ENCODE measurements at places on chromosomes 11 and 22.

GRCh38 chr22:32100711-32101110 lies 57.6 kb downstream of the SLC5A1 start:
- DNase-seq = no peak

DNA sequence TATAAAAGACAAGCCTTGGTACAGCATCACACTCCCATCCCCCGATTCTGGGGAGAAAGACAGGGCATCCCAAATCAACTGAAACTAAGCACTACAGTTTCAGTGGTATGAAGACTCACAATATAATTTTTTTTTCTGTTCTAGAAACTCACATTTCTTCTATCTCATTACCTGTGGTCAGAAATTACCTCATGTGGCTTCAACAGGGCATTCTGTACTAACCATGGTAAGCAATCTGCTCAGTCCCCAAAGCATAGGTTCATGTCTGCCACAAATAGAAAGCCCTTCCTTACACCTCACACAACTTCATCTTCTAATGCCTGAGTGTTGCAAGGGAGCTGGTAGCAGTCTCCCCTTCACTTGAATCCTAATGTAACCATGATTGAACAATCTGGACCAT lies 147.4 kb upstream of the POU2AF2 start:
- DNase-seq = no peak

DNA sequence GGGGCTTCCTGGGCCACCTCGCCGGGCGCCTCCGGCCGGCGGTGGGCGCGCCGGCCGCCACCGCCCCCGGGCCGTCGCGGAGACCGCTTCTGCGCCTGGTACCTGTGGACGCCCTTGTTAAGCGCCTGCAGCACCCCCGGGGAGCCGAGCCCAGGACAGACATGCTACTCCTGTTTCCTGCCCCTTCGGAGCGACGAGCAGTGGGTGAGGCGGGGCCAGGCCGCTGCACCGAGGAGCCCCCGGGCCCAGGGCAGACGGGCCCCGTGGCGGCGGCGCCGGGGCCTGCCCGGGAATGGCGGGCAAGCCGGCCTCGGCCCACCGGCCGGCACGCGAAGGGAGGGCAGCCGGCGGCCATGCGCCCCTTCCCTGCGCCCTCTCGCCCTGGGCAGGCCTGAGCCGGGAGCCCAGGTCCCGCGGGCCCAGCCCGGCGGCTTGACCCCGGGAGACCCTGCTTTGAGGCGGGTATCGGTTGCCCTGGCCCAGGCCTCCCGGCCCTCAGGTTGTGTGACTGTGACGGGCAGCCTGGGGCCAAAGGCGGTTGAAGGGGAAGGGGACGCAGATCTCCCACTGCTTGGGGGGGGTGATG lies 789 bp upstream of the KDM2A start:
- peak; percentile 36 for DNase-seq

- no peak for DNase-seq
These were observed 7.8 kb downstream of the SLC5A1 start for GRCh38 chr22:32050678-32051515.

DNA sequence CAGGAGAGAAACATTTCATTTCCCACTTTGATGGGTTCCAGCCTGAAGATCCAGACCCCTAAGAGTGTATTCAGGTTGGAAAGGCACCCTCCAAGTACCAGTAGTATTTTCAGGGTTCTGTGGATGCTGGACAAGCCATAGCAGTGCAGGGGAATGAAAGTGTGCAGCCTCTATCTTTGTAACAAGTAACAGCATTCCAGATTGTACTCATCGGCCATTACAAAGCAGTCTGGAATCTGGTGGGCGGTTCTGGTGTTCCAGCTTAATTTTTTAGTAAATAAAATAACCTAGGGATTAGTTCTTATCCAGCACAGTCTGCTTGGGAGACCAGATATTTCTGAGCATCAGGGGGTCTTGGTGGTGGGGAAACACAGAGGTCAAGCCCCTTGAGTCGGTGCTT lies 22.6 kb downstream of the APLNR start:
- DNase-seq = no peak

- DNase-seq = no peak
These were observed 47.2 kb downstream of the PIWIL3 start for GRCh38 chr22:24727218-24727851.

DNA sequence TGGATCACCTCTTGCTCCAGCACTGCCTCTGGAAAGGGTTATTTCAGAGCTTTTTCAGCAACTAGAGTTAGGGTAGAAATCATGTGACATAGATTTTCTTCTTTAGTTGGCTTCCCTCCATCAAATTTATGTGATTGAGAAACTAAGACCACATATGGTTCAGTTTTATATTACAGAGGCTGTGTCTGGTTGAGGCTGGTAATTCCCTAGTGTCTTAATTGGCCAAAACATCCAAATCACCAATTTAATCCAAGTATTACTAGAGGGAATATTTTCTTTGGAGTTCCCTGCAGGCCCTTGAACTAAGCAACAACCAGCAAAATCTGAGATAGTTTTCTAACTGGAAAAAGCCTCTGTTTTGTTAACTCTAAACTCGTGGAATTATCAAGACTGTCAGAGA lies 136.3 kb downstream of the ARHGAP42 start:
- DNase-seq = no peak

GRCh38 chr11:129291546-129291945 lies 84.1 kb upstream of the BARX2 start:
- DNase-seq = no peak
